PC-3 (cell line): ENCODE measurements at places on chromosomes 1 and 21. TPM values are rescaled to one million over a fixed set of nuclear protein-coding genes. Genes with fewer than 3 reads are reported as not detected.

The DAB1 gene
- total RNA-seq: not detected in 2 replicates

- DNase-seq: peak; percentile 77
These were observed 6.5 kb downstream of the WNT3A start for GRCh38 chr1:228013131-228013934.

DNA sequence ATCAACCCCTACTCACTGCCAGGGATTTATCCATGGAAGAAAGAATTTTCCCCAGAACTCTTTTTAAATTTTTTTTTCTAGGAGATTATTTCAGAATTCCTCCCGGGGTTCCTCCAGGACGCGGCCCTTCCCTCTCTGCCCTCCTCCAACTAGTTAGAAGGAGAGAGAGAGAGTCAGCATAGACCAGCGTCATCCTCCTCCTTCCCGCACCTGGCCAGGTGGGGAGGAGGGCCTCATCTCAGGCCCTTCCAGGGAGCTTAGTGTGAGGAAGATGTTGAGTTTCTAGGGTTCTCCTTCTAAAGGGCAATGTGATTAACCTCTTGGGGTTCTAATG, 63.6 kb downstream of the CDK18 start:
- DNase-seq: no peak

GRCh38 chr1:246695136-246695535, 29.1 kb upstream of the SCCPDH start:
- DNase-seq: peak; percentile 48

The TRIM63 gene
- not detected in 2 replicates for total RNA-seq

DNA sequence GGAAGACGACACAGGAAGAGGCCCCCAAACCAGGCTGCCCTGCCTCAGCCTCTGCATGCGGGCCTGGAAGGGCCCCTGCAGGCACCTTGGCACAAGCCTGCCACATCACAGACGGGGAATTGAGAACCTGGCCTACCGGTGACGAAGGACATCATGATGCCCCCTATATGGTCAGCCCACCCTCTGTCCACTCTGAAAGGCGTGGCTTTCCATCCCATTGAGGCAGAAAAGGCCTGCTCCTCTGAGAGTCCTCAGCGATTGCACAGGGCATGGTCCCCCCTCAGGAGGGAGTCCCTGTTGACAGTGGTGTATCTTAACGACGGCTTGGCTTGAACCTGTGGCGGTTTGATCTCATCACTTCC, 11.4 kb downstream of the KRTAP10-1 start:
- no peak for DNase-seq

- DNase-seq: no peak
These were observed 264.2 kb downstream of the NPHP4 start for GRCh38 chr1:5727871-5728643.

The HUNK gene
- not detected in 2 replicates for total RNA-seq

GRCh38 chr1:79660129-79660528, 653.6 kb upstream of the ADGRL4 start:
- DNase-seq: no peak

DNA sequence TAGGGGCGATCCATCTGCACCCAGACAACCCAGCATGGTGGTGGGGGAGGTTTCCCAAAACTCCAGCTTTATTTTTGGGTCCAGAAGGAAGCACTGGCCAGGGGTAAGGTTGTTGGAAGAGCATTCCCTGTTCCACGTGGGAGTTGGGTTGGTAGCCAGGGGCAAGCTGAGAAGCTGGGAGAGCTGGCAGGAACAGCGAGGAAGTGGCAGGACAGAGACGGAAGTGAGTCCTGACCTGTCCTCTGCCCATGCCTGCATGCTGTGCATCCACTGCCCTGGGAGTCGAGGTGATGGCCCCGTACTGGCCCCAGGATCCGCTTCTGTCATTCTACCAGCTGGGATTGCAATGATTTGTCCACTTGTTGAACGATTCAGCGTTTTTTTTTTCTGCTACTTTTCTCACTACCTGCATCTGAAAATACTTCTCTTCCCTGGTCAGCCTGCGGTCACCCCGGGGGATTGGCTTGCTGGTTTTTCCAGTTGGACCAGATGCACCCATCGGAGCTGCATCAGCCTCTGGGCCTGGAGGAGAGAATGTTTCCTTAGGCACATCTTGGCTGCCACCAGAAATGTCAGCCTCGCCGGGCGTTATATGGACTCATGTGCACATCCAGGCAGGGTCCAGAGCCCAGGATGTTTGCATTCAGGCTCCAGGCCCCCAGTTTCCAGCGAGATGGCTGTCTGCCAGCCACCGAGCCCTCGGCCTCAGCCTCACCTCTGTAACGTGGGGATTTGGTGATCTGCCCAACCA, 28.3 kb upstream of the TMPRSS2 start:
- peak; percentile 91 for DNase-seq
